ENCODE measurements at places on chromosomes 5 and 9.

DNA sequence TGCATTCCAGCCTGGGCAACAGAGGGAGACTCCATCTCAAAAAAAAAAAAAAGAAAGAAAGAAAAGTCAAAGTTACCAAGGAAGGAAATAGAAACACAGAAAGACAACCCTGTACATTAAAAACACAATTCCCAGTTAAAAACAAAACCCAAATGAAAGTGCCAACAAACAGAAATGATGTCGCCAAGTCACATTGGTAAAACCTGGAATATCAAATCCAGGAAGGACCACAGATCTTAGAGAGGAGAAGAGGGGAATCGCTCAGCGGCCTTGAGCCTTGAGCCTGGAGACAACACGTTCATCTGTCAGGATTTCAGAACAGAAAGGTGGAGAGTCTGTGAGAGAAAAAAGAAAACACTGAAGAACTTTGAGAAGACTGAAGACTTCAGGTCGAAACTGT lies 1.2 kb upstream of the ZDHHC11 start:
- no peak for DNase-seq

GRCh38 chr9:89442501-89442978 lies 55.4 kb downstream of the SEMA4D start:
- no peak for DNase-seq

DNA sequence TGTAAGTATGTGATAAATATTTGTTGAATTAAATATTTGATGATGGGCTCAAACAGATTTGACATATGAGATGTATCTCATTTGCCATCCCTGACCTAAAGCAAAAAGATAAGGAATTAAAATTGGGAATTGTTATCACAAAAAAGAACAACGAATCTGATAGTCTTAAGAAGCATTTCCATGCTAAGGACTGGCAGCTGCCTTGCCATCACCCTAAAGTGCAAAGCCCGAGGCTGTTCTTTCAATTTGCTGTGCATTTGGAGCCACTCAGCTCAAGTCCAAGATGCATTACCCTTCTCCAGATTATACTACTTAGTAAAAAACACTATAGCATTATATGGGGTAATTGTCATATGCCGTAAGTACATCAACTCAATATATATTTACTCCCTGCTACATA lies 618.3 kb upstream of the CLINT1 start:
- DNase-seq, result no peak

- no peak for DNase-seq
Measured at GRCh38 chr9:2743937-2744529, 26.7 kb downstream of the KCNV2 start.

- no peak for DNase-seq
Measured at GRCh38 chr9:136095070-136096058, at the start of gene NACC2. Gene NACC2, minus strand, starts transcription at chr9:136095289. Its CDS starts 44,768 bp downstream, at chr9:136050521.

DNA sequence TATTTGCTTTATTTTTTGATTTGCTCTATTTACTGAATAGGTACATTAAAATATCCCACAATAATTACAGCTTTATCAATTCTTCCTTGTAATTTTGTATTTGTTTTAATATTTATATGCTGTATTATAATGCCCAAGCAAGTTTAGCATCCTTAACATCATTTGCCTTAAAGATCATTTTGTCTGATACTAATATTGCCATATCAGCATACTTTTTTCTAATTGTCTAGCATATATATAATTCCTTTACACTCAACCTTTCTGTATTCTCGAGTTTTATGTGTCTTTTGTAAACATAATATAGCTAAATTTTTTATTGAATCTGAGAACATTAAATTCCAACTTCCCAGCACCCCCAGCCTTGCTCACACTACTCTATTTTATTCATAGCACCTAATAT lies 64.7 kb downstream of the P4HA2 start:
- no peak for DNase-seq

DNA sequence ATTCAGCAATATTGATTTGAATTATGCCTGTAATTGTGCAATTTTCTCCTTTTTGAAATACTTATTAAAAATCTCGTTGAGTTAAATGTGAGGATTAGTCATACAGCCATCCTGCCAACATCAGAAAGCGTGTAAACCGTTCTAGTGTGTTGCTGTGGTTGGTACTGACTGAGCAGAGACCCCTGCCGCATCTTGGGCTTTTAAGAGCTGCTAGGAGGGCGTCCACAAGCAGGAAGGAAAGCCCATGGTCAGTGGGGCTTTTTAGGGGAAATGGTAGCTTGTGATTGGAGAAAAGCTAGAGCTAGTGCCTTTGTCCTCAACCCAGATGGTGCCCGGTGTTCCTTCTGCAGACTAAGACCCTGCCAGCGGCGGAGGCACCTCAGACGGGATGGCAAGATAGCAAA lies 1.3 kb downstream of the SDHA start:
- no peak for DNase-seq

- DNase-seq, result no peak
Measured at GRCh38 chr5:32190095-32190494, 16.0 kb upstream of the GOLPH3 start.

GRCh38 chr5:60651872-60652620 lies 47.9 kb downstream of the DEPDC1B start:
- peak; percentile 72 for DNase-seq

DNA sequence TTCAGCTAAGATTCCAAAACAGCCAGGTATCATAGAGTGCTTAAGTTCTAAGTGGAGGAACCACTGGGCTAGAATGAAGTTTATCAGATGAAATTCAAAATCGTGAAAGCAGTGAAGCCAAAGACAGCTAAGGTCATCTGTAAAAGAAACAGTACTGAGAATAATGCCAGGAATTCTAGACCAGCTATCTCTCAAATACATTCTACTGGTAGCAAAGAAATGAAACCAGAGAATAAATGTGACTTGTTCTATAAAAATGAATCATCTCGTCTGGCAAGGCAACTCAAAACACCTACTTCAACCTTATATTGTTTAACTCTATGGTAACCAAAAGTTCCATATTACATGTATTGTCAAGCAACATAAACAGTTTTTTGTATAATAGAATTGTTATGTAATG lies 51.3 kb upstream of the RGMB start:
- no peak for DNase-seq

- DNase-seq, result no peak
Measured at GRCh38 chr5:129591508-129592160, 131.5 kb downstream of the ADAMTS19 start.

DNA sequence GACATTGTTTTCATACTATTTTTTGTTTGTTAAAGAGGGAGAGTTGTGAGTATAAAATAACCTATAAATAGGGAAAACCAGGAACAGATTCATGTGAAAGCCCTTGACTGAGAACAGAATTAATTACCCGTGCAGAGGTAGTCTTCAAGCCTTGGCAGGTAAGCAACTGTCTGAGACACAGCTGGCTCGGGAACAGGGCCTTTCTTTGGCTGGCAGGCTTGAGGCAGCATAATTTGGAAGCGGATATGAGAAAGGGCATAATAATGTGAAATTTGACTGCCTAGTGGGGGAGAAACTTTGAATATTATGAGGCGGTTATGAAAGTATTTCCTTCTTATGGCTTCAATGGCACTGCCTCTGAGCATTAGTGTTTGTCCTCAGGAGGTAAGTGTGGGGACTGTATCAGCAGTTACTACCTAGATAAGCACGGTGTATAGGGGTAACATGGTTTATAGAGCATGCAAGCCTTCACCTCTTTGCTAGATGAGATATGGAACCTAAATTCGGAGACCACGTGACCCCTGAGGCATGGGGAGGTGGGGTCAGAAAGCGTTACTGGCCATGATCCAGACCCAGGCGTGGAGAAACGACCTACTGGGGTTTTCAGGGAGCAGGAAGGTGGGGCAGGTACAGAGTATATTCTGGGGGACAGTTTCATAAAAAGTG lies 210.2 kb upstream of the GAS1 start:
- DNase-seq, result peak; percentile 32

GRCh38 chr5:175837171-175837699 lies 34.1 kb upstream of the CPLX2 start:
- DNase-seq, result no peak

All from epithelial cell of proximal tubule (primary cell).